Astrocyte of the cerebellum (primary cell): ENCODE measurements at places on chromosomes 7 and 10.
A peak's percentile ranks its signal among the peaks of the same experiment; 100 is the strongest.

DNA sequence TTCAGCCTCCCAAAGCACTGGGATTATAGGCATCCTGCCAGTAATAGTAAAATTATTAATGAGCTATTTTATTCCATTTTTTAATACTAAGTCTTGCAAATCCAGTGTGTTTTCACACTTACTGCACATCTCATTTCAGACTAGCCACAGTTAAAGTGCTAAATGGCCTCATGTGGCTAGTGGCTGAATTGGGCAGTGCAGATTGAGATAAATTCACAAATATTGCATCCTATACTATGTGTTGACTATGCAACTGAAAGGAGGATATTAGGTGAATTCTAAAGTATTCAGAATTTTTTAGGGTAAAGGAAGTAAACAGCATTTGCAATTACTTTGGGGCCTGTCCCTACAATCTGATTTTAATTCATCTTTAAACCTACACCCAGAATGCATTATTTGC is 10.2 kb downstream of the APBB1IP start:
- no peak for DNase-seq

DNA sequence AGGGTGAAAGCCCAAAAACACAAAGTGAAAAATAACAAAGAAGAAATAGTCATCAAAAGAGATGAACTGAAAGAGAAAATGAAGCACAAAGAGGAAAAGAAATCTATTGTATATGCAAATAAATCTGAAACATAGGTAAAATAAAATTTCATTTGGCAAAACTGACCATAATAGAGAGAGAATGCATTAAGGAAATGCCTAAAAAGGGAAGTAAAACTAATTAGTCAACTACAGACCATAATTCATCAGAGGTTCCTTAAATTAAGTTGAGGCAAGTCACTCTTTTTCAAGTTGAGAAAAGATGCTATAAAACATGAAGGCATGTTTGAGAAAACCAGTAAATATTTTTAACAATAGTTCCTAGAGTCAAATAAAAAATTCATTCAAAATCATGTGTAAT is 233.3 kb downstream of the LRRN3 start:
- no peak for DNase-seq

DNA sequence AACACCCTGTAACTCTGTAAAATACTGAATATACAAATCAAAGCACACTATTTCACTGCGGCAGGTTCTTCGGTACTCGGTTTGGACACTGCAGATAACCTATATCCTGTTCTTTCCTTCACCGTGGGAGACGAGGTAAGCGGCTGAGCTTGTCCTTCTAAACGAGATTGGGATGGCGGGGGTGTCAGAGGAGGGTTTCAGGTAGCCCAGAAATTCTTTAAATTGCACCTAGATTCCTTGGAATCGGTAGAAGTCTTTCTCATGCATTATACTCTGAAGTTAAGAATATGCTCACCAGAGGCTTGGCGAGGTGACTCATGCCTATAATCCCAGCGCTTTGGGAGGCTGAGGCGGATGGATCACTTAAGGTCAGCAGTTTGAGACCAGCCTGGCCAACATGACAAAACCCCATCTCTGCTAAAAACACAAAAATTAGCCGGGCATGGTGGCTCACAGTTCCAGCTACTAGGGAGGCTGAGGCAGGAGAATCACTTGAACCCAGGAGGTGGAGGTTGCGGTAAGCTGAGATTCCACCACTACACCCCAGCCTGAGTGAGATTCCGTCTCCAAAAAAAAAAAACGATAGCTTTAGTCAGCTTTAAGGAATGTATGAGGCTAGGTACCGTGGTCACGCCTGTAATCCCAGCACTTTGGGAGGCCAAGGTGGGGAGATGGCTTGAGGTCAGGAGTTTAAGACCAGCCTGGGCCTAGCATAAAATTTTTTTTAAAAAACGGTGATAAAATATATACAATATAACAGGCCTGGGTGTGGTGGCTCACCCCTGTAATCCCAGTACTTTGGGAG is 10.1 kb upstream of the LAT2 start:
- DNase-seq, result no peak

DNA sequence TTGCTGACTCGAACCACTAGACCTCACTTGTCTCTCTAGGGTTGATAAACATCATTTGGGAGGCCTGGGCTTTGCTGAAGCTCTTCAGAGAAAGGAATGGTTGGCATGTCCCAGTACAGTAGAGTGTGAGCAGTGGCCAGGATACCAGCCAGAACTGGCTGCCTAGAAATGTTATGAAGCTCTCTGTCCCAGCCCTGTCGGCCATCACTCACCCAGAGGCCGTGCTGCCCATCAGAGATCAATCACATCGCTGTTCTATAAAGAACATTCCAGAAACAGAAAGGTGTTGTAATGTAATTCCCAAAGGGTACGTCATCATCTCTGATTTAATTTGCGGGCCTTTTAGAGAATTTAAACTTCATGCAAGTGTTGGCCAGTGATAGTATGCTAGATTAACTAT is 111.5 kb downstream of the PRPF18 start:
- no peak for DNase-seq

DNA sequence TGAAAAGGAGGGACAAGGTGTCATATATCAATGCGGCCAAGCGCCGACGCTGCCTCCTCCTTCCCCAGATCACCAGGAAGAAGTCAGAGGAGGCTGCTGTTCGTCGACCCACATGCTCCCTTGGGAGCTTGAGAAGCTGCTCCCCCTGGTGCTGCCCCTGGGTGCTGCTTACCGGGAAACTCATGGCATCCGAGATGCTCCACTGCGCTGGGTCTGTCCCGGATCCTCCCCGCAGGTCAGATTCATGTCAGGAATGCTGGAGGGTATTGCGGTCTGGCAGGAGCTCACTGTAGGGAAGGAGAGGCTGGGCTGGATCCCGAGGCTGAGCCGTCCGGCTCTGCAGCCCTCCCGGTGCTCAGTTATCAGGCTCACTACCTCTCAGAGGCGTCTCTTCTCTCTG is 123.7 kb upstream of the FAM20C start:
- DNase-seq, result no peak

GRCh38 chr7:140611641-140612040 is 29.0 kb downstream of the DENND2A start:
- DNase-seq, result peak; percentile 71

DNA sequence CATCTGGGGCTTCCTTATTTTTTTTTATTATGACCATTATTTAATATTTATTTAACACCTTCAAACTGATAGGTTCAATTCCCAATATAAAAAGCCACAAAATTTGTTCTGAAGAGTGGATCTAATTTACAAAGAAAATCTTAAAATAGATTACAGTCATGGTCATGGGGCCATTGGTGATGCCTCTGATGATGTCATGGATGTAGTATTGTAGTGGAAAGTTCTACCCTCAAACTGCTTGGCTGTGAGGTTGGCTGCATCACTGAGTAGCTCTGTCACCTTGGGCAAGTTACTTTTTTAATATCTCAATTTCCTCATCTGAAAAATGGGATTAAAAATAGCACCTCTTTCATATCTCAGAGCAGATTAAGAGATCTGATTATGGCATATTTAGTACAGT is 128.5 kb downstream of the DKK1 start:
- DNase-seq, result no peak

DNA sequence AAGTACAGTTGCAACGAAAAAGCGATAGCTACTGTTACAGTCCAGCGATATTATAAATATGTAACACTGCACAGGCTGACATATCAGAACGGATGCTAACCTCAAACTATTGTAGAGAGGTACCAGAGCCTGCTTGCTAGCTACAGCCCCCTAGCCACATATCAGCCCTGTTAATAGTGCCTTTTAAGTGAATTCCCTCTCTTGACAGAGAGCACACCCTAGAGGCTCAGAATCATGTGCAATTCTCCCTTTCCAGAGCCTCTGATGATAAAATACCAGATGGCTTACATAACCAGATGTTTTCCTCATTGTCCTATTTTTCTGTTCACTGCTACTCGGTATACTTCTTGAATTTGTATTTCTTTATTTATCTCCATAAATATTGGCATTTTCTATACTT is 960.7 kb upstream of the CELF2 start:
- no peak for DNase-seq

- no peak for DNase-seq
Measured at GRCh38 chr10:110843031-110843430, 28.7 kb upstream of the PDCD4 start.

DNA sequence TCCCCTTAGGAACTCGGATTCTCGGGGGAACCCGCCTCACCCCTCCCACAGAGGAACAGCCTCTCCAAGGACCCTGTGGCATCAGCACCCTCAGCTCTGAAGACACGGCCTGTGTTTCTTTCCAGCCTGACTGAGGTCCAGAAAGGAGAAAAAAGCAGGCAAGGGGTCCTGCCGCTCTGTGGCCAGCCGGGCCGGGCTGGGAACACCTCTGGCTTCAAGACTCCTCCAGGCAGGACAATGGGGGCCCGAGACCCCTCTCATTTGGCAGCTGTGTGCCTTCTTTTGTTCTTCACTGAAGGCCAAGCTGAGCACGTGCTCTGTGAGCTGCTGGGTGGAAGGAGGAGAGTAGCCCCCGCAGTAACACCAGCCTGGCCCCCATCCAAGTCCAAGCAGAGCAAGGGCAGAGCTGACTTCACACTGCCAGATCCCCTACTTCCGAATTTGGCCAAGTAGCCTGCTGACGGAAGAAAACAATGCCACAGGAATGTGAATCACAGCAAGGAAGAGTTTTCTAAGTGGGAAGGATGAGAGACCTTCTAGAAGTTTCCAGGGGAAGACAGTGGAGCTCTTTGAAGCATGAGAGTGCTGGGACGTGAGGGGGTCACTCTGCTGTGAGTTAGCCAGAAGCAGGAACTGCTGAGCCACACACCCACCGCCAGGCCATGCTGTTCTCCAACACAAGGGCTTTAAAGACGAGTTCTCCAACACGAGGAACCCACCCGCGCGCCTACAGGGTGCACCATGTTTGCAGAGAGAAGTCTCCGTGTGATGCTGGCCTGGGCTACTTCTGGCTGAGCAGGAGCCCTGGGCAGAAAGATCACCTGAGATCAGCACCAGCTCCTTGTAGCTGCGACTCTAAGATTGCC is 3.1 kb downstream of the CNPY1 start:
- peak; percentile 39 for DNase-seq

- no peak for DNase-seq
Measured at GRCh38 chr10:103196516-103196915, 3.4 kb upstream of the NT5C2 start.

DNA sequence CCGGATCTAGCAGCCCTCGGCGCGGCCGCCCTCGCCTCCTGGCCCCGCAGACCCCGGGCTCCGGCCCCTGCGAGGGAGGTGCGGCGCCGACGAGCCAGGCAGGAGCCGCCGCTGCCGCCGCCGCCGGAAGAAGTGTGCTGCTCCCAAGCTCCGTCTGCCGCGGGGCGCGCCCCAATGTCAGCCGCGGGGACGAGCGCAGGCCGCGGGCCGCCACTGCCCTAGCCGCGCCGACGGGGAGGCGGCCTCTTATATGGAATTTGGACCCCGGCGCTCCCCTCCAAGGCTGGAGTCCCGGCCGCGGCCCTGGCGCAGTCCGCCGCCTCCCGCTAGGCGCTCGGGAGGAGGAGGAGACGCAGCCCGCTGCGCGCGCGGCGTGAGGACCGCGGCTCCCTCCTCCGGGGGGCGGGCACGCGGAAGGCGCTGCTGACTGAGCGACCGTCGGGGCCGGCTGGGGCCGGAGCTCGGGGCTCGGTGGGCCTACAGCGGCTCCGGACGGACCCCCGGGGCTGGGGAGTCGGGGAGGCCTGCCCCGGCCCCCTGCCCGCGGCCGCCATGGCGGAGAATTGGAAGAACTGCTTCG is at the start of gene TRIM8:
TRIM8 (plus strand) TSS at position 414 of the 580 bp plus-strand sequence; CDS start at position 553, 139 bp downstream.
- DNase-seq, result no peak

DNA sequence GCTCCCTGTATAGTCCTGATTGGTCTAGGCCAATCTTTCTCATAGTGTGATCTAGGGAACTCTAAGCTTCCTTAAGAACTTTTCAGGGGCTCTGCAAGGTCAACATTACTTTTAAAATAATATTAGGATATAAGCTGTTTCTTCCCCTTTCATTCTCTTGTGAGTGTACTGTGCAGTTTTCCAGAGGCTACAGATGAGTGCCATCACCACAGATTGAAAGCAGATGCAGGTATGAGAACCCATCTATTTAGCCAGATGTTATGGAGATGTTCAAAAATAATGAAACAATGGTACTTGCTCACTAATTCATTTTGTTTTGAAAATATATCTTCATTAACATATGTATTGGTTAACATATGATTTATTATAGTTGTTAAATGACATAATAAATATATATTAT is 169.2 kb upstream of the SEMA3A start:
- no peak for DNase-seq

- DNase-seq, result peak; percentile 39
Measured at GRCh38 chr10:12656518-12657142, 307.3 kb downstream of the CAMK1D start.

DNA sequence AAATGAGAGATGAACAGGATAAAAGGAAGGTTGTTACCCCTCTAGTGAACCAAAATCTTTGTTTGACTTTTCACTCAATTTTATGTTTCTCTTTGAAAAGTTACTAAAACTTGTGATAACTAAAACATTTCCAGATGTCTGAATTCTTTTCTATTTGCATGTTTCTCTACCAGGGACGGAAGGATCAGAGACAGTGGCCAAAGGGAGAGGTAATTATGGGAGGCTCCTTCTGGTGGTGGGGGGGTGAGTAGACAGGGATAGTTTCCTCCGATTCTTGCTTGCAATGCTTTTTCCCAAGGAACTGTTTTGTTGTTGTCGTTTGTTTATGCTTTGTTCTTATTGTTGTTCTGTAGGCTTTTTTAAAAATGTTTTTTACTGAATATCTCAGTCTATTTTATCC is 374.8 kb downstream of the INHBA start:
- no peak for DNase-seq

GRCh38 chr7:803243-803635 is 29.0 kb upstream of the SUN1 start:
- no peak for DNase-seq

GRCh38 chr7:42745357-42746059 is 166.4 kb downstream of the C7orf25 start:
- DNase-seq, result no peak

DNA sequence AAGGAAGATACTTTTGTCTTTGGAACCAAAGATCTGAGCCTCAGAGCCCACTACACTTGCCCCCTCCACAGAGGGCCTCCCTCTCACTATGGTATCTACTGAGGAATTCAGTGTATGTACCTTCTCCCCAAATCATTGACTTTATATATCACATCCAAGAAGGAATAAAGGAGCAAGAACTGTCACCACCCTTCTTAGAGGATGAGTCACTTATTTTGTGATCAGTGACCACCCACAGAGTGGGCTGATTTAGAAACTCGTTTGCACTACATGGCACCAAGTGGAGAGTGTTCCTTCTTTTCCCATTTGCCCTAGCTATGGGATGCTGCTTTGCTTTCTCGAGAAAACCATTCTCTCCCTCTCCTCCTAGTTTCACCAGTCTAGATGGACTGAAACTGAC is 5.7 kb downstream of the TMEM243 start:
- no peak for DNase-seq

- no peak for DNase-seq
Measured at GRCh38 chr7:137975768-137976167, 26.1 kb downstream of the CREB3L2 start.

- DNase-seq, result no peak
Measured at GRCh38 chr7:26696978-26697377, 167.4 kb downstream of the SKAP2 start.

GRCh38 chr7:82319674-82320118 is 123.9 kb downstream of the CACNA2D1 start:
- DNase-seq, result peak; percentile 73
